ENCODE measurements at places on chromosomes 16 and 17.

- peak; percentile 81 for DNase-seq
Observed at GRCh38 chr16:23182206-23182678, 303 bp upstream of the SCNN1G start.

GRCh38 chr17:78154903-78155811 lies 9.0 kb downstream of the C17orf99 start:
- DNase-seq: no peak

DNA sequence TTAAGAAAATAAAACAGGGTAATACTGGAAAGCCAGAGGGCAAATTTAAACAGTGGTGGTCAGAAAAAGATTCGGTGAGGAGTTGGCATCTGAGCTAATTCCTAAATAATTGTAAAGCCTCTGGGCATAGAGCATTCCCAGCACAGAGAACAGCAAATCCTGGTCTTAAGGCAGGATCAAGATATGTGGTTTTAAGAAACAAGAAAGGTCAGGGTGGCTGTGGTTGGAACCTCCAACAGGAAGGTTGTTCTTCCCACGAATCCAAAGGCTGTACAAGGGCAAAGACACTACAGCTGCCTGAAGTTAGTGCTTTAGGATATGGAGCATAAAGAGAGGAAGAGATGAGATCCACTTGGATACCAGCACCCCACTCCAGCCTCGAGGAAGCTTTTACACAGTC lies 114.6 kb downstream of the ZNF18 start:
- DNase-seq: no peak

GRCh38 chr16:57774705-57775285 lies 27.5 kb downstream of the KIFC3 start:
- no peak for DNase-seq

- DNase-seq: no peak
Observed at GRCh38 chr17:79690466-79690865, 40.3 kb upstream of the ENPP7 start.

DNA sequence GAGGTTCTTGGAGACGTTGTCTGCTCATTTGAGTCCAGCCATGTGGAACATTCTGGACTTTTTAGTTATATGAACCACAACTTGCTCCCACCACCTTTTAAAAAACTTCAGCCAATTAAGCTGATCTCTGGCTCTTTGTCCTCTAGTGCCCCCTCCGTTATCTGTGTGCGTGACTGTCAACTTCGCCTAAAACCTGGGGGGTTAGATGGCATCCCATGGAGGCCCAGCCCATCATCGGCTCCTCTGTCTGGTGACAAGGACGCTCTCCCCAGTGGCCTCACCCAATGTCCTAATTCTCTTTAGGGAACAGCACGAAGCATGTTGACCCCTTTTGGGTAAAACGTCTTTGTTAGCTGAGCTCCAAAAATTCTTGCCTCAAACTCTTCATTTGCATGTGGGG lies 341.0 kb upstream of the TNRC6C start:
- DNase-seq: no peak

GRCh38 chr16:67499106-67499505 lies 15.8 kb upstream of the AGRP start:
- DNase-seq: no peak

DNA sequence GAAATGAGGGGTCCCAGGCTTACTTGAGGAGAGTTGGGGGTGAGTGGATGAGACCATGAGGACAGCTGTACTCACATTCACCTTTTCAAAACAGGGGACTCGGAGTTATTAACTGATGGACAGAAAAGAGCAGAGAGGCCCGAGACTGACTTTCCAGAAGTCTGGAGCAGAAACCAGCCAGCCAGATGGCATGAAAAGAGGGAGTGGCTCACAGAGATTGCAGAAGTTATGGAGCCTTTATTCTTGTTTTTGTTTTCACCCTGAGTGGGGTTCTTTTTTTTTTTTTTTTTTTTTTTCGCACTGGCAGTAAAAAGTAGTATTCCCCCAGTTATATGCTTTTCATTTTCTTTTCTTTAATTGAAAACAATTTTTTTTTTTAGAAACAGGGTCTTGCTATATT lies 18.9 kb downstream of the TVP23A start:
- DNase-seq: no peak

- DNase-seq: no peak
Observed at GRCh38 chr16:85616607-85617321, 3.6 kb downstream of the GSE1 start.

DNA sequence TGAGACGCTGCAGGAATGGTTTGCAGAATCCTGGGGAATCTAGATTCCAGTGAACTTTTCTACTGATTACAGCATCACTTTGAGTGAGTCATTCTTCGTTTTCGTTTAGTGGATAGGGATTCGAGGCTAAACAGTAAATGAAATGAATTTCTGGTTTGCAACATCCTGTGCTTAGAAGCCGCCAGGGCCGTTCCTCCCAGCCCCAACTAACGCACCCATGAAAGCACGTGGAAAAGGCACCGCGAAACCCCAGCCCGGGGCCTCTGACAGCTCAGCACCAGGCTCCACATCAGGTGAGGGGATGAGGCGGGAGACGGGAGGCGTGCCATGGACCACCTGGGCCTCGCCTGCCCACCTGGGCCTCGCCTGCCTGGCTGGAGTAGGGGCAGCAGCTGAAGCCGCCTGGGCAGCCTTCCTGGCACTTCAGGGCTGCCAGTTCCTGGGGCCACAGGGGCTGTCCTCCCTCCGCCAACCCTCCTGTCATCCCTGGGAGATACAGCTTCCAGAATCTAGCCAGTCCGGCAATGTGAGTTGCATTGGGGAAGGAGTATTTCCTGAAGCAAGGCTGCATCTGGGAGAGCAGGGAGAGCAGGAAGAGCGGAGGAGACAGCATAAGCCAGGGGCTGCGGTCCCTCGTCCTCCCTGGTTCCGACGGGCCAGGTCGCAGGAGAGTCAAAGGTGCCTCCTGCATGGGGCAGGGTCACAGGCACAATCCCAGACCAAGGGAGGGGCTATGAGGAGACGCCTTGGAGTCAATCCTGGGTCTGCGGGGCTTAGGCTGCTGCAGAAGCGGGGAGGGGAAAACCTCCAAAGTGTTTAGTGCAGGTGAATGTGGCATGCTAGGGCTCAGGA lies 78.4 kb downstream of the RPH3AL start:
- DNase-seq: no peak

- no peak for DNase-seq
Observed at GRCh38 chr17:47719411-47720152, 13.5 kb upstream of the TBX21 start.

DNA sequence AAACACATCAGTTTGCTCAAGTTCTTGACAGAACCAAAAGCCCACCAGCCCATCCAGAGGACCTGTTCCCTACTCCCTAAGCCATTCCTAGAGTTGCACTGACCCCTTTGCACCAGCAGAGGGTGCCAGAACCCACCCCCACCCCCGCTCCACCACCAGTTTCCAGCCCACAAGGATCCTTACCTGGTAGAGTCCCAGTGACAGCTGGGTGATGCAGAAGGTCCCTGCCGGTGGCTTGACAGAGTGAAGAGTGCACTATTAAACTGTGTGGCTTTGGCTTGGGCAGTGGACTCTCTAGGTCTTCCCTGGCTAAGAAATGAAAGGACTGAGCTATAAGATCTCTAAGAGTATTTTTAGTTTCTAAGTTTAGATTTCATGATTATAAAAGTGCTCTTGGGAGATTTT lies 73.3 kb upstream of the MTMR4 start:
- DNase-seq: peak; percentile 69

DNA sequence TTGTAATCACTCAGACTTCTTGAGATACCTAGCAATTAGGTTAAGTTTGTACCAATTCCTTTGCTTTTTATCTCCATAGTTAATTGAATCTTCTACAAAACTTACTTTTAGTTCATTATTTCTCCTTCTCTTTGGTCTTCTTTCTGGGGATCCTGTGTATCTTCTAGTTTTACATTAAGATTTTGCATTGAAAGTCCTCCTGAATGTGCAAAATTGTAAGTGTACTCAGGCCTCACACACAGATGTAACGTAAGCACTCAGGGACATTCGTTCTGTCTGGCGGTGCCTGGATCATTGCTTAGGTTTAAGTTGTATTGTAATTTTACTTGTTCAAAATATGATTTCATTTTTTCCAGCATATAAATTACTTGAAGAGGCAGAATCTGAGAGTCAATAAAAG lies 222.6 kb upstream of the CPHXL start:
- no peak for DNase-seq

DNA sequence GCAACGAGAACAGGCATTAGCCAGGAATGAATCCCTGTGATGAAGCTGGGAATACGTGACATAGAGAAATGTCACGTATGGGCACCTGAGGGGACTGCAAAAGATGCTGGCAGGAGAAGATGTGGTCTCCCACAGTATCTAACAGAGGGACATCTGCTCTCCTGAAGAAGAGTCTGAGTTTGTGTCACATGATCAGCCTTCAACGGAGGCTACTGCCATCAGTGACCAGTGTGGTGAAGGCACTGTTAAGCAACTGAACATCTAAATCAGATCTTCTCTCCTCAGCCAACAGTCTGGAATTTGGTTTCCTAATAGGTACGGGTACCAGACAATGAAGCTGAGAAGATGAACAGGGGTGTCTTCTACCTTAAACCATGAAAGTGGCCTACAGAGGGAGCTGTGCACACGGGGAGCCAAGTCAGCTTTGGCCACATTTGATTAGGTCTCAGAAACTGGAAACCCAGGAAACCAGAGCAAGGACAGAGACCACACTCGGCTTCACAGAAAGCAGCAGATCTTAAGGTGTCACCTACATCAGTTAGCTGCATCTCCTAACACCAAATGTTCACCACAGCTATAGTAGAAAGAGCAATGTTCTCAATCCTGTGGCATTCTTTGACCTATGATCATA lies 41.8 kb downstream of the BRD7 start:
- peak; percentile 38 for DNase-seq

- DNase-seq: no peak
Observed at GRCh38 chr17:14605267-14605599, 304.4 kb downstream of the HS3ST3B1 start.

DNA sequence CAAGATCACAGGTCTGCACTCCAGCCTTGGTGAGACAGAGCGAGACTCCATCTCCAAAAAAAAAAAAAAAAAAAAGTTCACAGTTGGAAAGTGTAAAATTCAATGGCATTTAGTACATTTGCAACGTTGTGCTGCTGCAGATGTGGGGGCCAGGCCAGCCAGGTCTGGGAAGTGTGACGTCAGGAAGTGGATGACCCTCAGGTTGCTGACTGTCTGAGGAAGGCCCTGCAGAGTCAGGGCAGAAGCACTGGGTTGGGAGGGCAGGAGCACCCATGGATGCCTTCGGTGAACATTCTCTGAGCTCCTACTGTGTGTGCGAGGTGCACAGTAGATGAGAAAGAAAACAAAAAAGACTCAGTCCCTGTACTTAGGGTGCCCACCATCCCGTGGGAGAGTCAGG lies 12.1 kb upstream of the WFDC1 start:
- no peak for DNase-seq

GRCh38 chr16:2520784-2521531 lies 787 bp downstream of the AMDHD2 start:
- DNase-seq: no peak

DNA sequence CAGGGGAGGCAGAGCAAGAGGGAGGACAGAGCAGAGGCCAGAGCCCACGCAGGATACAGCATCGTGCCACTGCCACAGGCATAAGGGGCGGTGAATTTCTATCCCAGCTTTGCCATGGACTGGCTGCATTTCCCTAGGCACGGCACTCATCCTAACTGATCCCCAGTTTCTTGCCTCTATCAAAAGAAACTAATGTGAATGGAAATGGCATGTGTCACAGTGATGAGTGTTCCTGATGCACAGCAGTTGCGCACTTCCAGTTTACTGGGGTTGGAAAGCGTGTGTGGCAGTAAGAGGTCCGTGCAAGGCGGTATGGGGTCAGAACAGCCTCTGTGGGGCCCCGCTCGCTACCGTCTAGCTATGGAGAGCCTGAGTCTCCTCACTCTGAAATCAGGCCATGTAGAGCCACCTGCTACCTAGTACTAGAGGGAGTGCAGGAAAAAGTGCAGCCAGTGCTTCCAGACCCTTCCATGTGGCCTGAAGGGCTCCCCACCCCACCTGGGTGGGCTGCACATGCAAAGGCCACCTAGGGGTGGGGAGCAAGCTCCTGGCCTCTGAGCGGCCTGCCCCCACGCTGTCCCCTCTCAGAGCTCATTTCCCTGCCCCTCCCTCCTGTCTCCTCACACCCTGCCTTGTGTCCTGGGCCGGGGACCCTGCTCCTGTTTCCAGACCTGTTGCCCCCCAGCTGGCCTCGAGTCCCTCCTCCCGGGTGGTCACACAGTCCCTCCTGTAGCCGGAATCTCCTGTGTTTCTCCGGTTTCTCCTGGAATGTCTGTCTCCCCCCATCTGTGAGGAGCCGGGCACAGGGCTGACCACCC lies 5.0 kb upstream of the KCNJ18 start:
- no peak for DNase-seq

DNA sequence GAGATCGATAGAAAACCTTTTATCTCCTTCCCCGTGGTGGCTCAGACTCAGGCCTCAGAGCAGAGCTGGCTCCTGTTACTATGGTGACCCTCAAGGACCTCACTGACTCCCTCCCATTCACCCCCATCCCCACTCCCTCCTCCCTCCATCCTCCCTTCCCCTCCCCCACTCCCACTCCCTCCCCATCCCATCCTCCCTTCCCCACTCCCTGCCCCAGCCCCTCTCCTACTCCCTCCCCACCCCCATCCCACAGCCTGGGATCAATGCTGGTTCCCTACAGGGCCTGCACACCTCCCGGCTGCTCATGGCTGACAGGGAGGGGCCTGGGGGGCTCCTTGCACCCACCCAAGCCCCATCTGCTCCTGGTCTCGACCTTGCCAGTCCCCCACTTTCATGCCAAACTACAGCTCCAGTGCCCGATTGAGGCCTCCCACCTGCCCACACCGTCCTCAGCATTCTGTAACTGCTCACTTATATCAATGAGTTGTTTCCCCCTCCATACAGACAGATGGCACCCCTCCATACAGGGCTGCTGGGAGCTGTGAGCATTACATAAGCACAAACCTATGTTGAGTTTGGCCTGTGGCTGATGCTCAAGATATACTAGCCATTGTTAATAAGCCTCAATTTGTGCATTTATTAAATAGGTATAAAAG lies 11.6 kb upstream of the RAI1 start:
- DNase-seq: no peak

DNA sequence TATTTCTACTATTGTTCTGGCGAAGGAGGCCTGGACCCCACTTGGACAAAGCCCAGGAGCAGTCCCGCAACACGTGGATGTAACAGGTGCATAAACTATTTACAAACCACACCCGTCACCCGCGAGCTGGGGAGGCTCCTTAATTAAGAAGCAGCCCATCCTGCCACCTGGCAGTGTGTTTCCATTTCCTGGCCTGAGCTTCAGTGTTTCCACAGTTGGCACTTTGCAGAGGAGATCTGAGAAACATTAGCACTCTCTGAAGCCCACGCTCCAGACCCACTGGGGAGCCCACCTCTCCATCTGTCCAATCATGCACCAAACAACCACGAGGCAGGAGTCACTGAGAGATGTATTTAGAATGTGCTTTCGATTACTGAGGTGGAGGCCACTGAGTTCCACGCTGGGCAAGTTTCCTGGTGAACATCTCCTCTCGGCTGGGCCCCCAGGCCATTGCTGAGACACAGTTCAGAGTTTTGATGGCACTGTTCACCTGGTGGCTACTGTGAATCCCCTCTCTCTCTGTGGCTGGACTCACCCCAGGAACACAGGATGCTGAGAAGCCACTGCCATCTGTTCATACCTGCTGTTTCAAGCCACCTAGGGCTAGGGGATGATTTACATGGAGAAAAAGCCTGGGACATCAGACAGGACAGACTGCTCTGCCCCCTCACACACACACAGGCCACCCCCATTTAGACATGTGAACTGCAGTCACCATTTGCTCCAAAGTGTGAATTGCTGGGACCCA lies 129.1 kb downstream of the AIPL1 start:
- no peak for DNase-seq

GRCh38 chr16:79261481-79261940 lies 339.0 kb downstream of the MAF start:
- DNase-seq: no peak

Measured in BE2C (cell line).